ENCODE measurements at places on chromosomes 2 and 18. TPM values are rescaled to one million over a fixed set of nuclear protein-coding genes. Genes with fewer than 3 reads are reported as not detected.

- no peaks in the 10 kb centered on the region for H3K4me1 ChIP-seq
- no peak overlapping the region for H3K4me3 ChIP-seq
- H3K36me3 ChIP-seq: no peaks in the 10 kb centered on the region
- no peaks in the 10 kb centered on the region for H3K27me3 ChIP-seq
- H3K27ac ChIP-seq: no peak overlapping the region
- DNase-seq: no peak
Observed at GRCh38 chr2:227805578-227805977, 8.1 kb upstream of the CCL20 start.

DNA sequence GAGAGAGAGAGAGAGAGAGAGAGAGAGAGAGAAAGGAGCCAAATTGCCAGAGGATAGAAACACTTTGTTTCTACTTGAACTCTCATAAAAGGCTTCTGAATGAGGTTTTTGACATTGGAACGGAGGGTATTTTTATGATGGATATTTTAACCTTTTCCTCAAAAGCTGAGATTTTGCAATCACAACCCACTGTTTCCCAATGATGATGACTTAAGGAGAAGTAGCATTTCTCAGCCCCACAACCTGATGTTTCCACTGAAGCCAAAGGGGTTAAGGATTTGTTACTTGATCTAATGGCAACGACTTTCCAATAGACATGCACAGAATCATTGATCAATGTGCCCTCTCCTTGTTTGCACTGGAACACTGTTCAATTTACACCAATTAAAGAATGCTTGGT, 67.1 kb upstream of the POU3F3 start:
- peaks cover 12% of the 10 kb centered on the region for H3K4me1 ChIP-seq
- H3K4me3 ChIP-seq: no peak overlapping the region
- peaks cover 40% of the 10 kb centered on the region for H3K27me3 ChIP-seq
- H3K36me3 ChIP-seq: no peaks in the 10 kb centered on the region
- no peak overlapping the region for H3K27ac ChIP-seq

DNA sequence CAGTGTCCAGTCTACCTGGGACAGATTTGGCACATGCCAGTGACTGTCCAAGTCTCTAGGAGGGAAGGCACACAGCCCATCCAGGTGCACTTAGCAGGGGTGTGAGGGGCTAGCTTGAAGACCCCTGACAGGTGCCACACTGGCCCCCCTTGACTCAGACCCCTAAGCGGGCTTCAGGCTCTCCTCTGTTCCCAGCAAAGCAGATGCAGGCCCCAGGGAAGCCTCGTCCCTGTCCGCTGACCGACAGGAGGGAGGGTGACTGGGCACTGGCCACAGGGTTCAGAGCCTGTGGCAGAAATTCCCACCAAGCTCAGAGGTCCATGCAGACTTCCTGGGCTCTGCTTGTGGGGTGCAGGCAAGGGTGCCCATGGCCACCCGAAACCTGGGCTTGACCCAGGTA, 239.8 kb upstream of the MYT1L start:
- H3K27ac ChIP-seq: no peak overlapping the region
- peaks cover 4% of the 10 kb centered on the region for H3K27me3 ChIP-seq
- no peaks in the 10 kb centered on the region for H3K36me3 ChIP-seq

- H3K27me3 ChIP-seq: peaks cover 17% of the 10 kb centered on the region
- peaks cover 4% of the 10 kb centered on the region for H3K36me3 ChIP-seq
- H3K4me3 ChIP-seq: no peak overlapping the region
- no peak for DNase-seq
- peaks cover 21% of the 10 kb centered on the region for H3K4me1 ChIP-seq
- no peak overlapping the region for H3K27ac ChIP-seq
Observed at GRCh38 chr2:205858275-205858674, 176.0 kb downstream of the NRP2 start.

GRCh38 chr2:213252206-213252605, 32.1 kb upstream of the SPAG16 start:
- no peak for DNase-seq
- no peaks in the 10 kb centered on the region for H3K36me3 ChIP-seq
- H3K27ac ChIP-seq: peak overlapping the region; percentile 77
- H3K4me3 ChIP-seq: no peak overlapping the region
- peaks cover 16% of the 10 kb centered on the region for H3K4me1 ChIP-seq
- no peaks in the 10 kb centered on the region for H3K27me3 ChIP-seq

DNA sequence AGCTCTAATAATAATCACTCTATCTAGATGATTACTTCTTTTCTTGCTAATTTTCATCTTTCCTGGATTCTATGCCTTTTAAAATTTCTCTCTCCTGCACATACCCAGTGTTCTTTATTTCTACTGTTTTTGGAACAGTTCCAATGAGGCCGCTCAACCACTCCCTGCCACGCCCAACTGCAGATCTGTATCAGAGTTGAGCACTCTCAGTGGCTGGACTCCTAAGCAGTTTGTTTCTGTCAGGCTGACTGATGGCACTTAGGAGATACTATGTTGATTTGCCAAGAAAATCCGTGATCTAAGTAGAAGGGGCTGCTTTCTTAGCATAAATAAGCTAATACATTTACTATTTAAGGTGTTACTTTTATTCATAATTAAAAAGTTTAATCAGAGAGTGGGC, 192.8 kb downstream of the ARHGAP15 start:
- no peaks in the 10 kb centered on the region for H3K27me3 ChIP-seq
- peak overlapping the region; percentile 46 for H3K27ac ChIP-seq
- peaks cover 4% of the 10 kb centered on the region for H3K4me1 ChIP-seq
- H3K4me3 ChIP-seq: no peak overlapping the region
- DNase-seq: no peak

Gene NDC80
- 34.3 TPM for total RNA-seq

Measured in type B pancreatic cell (in vitro differentiated cells).